ELF-1 (cell line): ENCODE measurements at places on chromosomes 1 and 21.

DNA sequence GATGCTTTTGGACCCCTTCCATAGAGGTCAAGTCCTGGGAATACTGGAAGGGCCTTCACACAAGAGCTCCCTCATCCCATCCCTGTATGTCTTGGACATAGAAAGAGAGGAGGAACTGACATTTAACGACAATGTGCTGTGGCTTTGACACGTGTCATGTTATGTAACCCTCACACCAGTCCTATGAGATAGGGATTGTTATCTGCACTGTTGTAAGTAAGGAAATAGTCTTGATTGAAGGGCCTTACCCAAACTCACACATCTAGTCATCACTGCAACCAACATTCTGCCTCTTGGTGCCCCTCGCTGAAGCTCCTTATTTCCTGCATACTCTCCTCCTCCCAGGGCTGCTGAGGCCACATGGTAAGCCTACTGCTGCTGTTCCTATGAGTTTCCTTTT is 63.7 kb upstream of the ANGPTL1 start:
- DNase-seq = no peak

GRCh38 chr1:92211166-92211565 is 6.5 kb upstream of the C1orf146 start:
- no peak for DNase-seq

- DNase-seq = no peak
Measured at GRCh38 chr1:146016891-146017290, 4.6 kb downstream of the HJV start.

DNA sequence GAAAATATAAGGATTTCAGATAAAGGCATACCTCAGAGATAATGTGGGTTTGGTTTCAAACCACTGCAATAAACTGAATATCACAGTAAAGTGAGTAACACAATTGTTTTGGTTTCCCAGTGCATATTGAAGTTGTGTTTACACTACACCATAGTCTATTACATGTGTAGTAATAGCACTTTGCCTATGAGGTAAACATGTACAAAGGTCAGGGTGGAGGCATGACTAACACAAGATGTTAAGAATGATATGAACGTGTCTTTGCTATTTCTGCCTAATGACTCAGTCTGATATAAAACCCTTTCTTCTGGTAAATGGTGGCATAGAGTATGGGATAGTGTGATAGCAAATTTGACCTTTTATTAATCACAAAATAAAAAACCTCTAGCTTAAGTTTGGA is 621.5 kb upstream of the ADGRL2 start:
- DNase-seq = no peak

GRCh38 chr1:165564561-165564960 is 20.8 kb downstream of the LRRC52 start:
- no peak for DNase-seq
